AG09319 (cell line): ENCODE measurements at places on chromosomes 1 and 21.

GRCh38 chr1:93846992-93847810 is 31.8 kb downstream of the DNTTIP2 start:
- peak; percentile 72 for DNase-seq

DNA sequence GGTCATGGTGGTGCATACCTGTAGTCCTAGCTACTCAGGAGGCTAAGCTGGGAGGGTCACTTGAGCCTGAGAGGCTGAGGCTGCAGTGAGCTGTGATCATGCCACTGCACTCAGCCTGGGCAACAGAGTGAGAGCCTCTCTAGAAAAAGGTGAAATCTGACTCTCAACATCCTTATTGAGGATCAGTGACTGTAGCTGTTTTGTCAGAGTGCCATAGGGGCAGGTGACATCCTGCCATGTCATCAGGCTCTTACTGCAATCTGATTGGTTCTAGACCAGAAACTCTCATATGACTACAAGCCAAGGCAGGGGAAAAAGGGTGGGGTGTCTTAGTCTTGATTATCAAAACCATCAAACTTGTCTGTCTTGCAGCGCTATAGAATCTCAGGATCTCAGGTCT is 62.8 kb upstream of the NGF start:
- DNase-seq, result no peak

- no peak for DNase-seq
Measured at GRCh38 chr1:242033447-242033846, 34.5 kb upstream of the MAP1LC3C start.

- DNase-seq, result no peak
Measured at GRCh38 chr1:150890033-150890416, 3.1 kb downstream of the CTXND2 start.

DNA sequence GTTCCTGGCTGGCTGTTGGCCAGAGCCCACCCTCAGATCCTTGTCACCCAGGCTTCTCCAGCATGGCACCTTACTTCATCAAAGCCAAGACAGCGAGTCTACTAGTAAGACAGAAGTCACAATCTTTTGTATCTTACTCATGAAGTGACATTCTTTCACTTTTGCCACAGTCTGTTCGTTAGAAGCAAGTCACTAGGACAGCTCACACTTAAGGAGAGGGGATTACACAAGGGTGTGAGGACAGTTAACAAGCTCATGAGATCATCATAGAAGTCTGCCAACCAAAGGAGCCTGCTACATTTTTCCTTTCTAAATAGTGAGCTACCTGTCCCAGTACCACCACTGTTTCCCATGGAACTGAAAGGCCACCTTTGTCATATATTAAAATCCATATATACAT is 61.5 kb downstream of the PACC1 start:
- no peak for DNase-seq

DNA sequence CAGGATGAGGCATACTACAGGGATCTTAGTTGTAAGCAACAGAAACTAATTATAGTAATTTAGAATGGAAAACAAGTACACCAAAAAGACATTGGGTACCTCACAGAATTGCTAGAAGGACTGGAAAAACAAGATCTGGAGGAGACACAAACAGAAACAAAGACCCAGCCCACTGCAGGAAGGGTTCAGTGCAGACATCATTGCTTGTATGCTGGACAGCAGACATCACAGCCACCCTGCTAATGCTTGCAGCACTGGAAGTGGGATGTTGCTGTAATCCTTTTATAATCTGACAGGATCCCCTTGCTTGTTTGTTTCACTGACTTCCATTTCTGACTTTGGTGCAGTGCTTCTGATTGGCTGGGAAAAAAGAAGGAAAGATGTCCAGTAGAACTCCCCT is 111.4 kb upstream of the ZNF678 start:
- no peak for DNase-seq

DNA sequence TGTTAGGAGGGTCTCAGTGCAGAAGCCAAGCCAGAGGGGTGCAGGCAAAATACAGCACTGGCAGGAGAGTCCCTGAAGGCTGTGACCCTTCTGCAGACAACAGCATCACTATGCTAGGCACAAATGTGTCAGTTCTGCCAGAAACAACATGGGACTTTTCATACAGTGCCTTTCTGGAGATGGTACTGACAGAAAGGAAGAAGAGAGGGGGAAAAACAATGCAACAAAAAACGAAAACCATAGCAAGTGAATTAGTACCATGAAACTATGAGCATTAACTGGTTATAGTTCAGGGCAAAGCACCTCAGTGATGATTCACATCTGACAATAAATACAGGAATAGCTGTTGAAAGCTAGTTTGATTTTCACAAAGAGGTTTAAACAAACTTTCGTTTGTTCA is 140.8 kb upstream of the NBPF11 start:
- no peak for DNase-seq
